ENCODE measurements at places on chromosomes 7 and 10.
A peak's percentile ranks its signal among the peaks of the same experiment; 100 is the strongest.

DNA sequence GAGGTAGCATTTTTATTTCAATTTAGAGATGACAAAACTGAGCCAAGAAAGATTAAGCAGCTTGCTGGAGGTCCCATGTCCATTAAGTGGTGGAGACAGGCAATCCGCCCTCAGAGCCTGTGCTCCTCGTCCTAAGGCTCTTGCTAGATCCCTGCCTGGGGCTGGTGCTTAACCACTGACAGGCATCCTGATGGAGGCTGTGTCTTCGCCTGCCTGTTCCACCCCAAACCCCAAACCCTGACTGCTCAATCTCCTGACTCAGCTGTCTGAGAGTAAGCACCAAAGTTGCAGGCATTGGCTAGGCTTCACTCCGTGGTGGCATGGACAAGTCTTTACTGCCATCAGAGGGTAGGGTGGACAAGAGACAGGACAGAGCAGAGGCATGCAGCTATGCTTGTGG lies 209.4 kb downstream of the POU6F2 start:
- DNase-seq: no peak

DNA sequence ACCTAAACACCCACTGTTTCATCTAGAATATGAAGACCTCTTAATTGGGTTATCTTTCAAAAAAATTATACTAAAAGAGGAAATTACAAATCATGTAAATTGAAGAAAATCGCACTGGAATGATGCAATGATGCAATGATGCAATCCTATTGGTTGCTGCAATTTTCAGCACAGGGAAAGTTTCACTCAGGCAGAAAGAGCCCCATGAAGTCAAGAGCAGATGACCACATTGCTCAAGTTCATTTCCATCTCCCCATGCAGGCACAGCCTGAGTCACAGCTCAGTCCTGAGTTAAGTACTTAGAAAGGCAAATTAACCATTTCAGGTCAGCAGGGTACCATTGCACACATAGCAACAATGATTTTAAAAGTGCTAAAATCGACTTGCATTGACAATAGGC lies 180.3 kb upstream of the MYO3A start:
- no peak for DNase-seq

GRCh38 chr10:133616371-133617130 lies 10.0 kb downstream of the FRG2B start:
- DNase-seq: no peak

- DNase-seq: no peak
Measured at GRCh38 chr7:124724507-124725192, 40.9 kb downstream of the GPR37 start.

GRCh38 chr7:44161371-44161770 lies 20.2 kb upstream of the MYL7 start:
- no peak for DNase-seq

- no peak for DNase-seq
Measured at GRCh38 chr10:43068471-43069210, 8.2 kb upstream of the RET start.

DNA sequence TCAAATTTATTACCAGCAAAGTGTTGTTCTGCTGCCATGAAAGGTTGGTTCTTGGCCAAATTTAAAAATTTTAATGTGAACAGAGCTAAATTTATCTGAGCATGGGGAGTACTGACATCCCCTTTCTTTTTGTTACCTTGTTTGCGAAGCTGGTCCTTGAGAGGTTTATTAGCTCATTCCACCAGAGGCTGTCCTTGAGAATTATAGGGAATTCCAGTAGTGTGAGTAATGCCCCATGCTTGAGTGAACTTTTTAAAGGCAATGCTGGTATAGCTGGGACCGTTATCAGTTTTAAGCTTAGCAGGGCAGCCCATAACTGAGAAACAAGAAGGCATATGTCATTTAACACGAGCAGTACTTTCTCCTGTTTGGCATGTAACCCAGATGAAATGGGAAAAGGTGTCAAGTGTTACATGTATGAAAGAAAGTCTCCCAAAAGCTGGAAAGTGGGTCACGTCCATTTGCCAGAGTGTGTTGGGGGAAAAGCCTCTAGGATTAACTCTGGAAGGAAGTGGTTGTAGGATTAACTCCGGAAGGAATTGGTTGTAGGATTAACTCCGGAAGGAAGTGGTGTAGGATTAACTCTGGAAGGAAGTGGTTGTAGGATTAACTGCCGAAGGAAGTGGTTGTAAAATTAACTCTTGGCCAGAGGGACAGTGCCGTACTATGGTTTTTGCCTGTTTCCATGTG lies 37.3 kb upstream of the AKR1C2 start:
- DNase-seq: no peak

GRCh38 chr10:61558188-61558587 lies 104.5 kb upstream of the CABCOCO1 start:
- DNase-seq: no peak

GRCh38 chr7:32204361-32205018 lies 134.3 kb upstream of the PDE1C start:
- DNase-seq: peak; percentile 55

DNA sequence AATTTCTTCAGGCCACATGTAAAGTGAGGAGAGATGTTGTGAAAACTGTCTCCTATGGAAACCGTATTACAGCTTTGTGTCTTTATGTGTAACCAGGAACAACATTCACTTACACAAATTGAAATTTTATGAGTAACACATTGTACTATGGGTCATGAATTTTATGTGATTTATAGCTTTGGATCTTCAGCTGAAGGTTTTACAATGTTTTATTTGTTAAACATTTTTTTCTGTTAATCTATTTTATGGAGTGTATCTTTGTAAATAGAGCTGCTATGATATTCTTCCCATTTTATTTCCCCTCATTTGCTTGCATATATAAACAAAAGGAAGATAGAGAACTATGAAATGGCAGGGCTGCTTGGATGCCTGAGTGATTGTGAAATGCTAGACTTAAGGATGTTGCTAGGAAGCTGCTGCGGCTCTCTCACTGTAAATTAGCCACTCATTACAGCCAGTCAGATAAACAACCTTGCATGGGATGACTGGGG lies 104.5 kb upstream of the PCLO start:
- DNase-seq: no peak

DNA sequence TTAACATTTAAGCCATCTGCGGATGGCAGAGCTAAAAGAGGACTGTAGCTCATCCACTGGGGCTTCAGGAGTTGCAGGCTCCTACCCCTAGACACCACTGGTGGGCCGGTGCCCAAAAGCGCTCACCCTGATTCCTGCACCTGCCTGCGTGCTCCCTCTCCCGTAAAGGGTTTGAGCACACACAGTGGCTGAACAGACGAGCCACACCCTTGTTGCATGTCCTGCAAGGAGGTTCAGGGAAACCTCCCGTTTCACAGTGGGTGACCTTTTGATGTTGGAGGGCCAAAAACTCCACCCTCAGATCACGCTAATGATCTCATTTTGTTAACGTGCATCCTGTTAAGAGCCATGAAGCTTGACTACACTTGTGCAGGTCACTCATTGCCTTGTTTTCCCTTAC lies 37.9 kb downstream of the SYPL1 start:
- DNase-seq: no peak

DNA sequence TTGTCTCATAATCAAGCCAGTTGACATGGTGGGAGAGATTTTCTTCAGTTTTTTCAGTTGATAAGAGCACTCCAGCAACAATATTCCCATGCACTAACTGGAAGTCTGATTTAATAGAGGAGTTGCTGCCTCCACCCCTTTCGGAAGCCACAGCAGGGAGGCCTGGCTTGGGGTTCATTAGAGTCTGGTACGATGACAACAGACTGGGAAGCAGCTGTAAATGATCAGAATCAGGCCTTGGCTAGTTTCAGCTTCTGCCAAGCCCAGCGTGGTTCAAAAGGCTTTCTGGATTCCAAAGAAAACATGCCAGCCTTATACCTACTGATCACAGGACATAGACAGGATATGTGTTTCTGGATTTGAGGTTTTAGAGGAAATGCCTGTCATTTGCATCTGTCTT lies 274.0 kb downstream of the CSTF2T start:
- no peak for DNase-seq
